ENCODE measurements at places on chromosomes 5 and 9.

- DNase-seq: no peak
Observed at GRCh38 chr9:12818431-12819000, 43.7 kb downstream of the LURAP1L start.

DNA sequence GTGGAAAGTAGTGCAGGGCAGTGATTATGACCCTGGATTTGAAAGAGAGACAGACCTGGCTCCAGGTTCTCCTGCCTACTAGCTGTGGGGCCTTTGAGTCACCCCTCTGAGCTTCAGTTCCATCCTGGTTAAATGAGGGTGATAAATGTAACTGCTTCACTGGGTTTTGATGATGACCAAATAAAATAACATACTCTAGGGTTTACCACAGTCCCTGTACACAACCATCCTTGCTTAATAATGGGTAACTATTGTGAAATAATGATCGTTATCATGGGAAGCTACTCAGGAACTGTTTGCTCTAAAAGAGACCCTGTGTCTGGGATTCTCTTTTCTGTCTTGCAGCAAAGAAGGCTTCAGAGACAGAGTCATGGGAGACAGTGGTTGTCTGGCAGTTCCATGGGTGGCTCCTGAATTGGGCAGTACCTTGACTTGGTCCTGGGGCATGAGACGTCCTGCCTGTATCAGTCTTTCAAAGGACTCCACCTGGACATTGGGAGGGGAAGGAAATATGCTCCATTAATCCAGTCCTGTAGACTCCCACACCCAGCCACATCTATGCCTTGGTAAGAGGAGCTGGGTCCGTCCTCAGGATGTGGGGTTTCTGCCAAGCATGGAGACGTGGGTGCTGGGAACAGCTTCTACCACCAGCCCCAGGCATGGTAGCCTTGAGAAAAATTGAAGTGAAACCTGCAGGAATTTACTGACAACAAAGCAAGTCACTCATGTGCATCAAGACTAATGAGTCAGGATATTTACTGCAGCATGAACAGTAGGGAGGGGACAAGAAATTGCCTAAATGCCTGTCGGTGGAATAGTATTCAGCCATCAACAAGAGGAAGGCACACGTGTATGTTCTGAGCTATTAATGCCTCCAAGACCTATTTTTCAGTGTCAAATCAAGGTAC lies 23.4 kb downstream of the AKNA start:
- DNase-seq: no peak

DNA sequence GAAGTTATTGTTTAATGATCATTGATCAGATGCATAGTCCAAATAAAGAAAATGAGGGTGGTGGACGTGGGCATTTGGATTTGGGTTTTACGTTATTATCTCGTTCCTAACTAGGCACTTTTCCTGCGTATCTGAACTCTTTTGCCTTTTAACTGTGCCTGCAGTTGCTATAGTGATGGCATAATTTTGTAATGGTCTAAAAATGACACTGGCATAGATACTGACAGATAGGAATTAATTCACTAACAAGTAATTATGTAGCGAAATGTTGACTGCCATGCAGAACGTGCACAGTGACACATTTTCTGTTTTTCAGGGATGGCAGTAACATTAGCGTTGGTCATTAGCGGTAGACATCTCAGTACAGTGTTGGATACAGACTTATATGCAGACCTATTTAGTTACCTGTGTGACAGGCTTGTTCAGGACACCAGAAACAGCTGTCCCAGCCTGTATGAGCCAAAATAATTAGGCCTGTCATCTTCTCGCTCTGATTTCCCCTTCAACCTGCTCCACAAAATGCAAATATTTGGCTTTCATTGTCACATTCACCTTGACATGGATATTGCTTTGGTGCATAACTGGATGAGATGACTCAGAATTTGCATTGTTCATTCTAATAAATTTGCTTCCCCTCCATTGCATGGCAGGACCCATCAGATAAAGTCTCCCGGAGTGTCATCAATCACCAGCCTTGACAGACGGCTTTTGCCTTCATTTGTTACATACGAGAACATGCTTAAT lies 413.3 kb upstream of the IRX1 start:
- DNase-seq: no peak

- no peak for DNase-seq
Observed at GRCh38 chr5:5932824-5933223, 445.5 kb downstream of the MED10 start.

DNA sequence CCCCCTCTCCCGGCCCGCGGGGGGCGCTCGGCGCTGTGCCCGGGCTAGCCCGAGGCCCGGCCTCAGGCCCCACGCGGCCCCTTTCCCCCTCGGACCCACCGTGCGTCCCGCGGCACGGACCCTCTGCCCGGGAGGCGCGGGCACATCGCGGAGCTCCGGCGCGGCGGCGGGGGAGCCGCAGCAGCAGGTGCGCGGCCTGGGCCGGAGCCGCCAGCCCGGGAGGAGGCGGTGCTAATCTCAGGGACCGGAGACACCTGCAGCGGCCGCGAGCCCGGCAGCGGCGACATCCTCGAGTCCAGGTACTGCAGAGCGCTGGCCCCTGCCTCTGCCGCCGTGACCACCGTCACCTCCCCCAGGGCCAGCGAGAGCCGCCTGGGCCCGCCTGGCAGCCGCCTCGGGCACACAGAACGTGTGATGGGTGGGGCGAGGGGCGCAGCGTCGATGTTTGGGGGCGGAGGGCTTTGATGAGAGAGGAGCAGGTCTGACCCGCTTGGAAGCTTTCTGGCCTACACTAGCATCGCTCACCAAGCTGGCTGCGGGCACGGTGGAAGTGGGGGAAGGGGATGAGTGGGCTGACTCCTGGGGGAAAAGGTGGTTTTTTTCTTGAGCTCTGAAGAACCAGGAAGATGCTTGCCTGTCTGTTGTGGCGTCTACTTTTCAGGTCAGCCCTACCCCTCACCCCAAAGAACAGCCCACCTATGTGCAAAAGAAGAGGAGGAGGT lies 524 bp downstream of the CYFIP2 start:
- DNase-seq: no peak

- no peak for DNase-seq
Observed at GRCh38 chr9:84000186-84000585, 19.6 kb downstream of the RMI1 start.

DNA sequence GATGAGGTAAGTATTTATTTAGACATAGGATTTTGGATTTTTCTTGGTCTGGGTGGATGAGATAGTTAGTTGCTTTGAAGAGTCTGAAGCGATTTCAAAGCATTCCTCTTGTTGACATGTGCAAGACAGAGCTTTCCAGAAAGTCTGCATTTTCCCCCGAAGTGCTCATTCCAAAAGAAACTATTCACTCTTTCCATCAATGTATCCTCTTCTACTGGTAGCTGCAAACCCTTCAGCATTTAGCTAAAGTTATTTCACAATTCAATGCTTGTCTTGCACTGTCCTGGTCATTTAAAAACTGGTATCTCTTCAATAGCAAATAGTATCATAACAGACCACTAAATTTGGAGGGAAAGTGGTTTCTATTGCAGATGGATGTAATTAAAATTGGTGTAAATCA lies 13.0 kb downstream of the NREP start:
- no peak for DNase-seq

DNA sequence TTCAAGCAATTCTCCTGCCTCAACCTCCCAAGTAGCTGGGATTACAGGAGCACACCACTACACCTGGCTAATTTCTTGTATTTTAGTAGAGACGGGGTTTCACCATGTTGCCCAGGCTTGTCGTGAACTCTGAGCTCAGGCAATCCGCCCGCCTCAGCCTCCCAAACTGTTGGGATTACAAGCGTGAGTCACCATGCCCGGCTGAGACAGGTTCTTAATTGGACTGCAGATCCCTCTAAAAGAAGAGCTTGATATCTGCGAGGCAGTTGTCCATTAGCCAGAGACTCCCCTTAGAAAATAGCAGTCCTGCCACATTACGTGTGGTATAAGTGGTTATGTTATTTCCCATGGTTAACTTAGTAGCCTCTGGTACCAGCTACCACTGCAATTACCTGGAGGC lies 46.6 kb upstream of the NPR3 start:
- DNase-seq: no peak

DNA sequence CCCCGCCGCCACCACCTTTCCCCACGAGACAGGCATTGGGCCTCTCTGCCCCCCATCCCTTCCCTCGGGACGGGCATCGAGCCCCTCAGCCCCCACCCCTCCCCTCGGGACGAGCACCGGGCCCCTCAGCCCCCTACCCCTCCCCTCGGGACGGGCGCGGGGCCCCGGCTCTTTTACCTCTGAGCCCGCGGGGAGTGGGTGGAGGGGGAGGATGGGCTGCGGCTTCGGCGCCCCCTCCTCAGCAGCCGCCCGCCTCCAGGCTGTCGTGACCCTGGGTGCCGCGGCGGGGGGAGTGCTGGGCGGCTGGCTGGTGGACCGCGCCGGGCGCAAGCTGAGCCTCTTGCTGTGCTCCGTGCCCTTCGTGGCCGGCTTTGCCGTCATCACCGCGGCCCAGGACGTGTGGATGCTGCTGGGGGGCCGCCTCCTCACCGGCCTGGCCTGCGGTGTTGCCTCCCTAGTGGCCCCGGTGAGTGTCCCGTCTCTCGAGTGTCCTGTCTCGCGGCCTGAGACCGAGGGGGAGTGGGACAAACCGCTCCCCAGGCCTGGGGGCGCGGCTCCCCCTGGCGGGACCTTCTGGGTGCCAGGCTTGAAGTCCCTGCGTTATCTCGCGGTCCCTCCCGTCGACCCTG lies 791 bp downstream of the SLC2A8 start:
- DNase-seq: no peak

GRCh38 chr9:30039712-30040111 lies 2344.7 kb upstream of the ACO1 start:
- DNase-seq: no peak

GRCh38 chr9:106878081-106878837 lies 15.3 kb downstream of the ZNF462 start:
- no peak for DNase-seq

GRCh38 chr5:3740546-3741373 lies 145.1 kb downstream of the IRX1 start:
- DNase-seq: no peak

DNA sequence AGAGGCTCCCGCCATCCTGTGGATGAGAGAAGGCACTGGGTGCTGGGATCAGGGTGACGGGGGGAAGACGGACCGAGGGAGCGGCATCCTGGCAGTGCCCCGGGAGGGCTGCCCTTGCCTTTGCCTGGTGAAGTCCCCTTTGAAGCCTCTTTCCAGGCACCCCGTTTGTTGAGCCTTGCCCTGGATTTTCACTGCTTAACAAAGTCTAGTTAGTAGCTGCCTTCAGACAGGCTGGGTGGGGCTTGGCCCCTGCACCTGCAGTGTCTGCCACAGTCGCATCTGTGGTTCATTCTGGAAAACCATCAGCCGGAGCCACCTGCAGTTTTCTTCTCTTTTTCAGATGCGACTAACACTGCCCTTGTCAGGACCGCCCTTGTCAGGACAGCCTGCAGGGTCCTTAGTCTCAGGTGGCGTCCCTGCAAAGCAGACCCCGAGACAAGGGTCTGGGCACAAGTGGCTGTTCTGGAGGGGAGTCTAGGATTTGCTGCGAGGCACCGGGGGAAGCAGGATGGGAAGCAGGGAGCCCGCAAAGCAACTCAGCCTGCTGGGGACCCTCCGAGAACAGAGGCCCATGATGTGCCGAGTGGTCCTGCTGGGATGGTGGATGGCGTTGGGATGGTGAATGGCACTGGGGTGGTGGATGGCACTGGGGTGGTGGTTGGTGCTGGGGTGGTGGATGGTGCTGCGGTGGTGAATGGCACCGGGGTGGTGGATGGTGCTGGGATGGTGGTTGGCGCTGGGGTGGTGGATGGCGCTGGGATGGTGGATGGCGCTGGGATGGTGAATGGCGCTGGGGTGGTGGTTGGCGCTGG lies 147.9 kb upstream of the COL5A1 start:
- no peak for DNase-seq

DNA sequence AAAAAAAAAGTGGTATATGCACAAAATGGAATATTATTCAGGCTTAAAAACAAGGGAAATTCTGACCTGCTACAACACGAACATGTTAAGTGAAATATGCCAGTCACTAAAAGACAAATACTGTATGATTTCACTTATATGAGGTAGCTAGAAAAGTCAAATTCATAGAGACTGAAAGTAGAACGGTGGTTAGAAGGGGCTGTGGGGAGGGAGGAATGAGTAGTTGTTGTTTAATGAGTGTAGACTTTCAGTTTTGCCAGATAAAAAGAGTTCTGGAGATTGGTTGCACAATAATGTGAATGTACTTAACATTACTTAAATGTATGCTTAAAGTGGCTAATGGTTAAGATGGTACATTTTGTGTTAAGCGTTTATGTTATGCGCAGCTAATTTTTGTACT lies 79.5 kb upstream of the IL12B start:
- DNase-seq: peak; percentile 39

GRCh38 chr5:134374232-134374631 lies 2.9 kb downstream of the UBE2B start:
- DNase-seq: no peak

GRCh38 chr9:104386425-104387069 lies 117.5 kb upstream of the OR13F1 start:
- no peak for DNase-seq

GRCh38 chr9:85715587-85715986 lies 26.2 kb downstream of the AGTPBP1 start:
- DNase-seq: no peak

- DNase-seq: no peak
Observed at GRCh38 chr9:112860451-112860850, 30.2 kb downstream of the SLC46A2 start.

GRCh38 chr5:122680623-122681350 lies 94.1 kb upstream of the SNX2 start:
- no peak for DNase-seq

DNA sequence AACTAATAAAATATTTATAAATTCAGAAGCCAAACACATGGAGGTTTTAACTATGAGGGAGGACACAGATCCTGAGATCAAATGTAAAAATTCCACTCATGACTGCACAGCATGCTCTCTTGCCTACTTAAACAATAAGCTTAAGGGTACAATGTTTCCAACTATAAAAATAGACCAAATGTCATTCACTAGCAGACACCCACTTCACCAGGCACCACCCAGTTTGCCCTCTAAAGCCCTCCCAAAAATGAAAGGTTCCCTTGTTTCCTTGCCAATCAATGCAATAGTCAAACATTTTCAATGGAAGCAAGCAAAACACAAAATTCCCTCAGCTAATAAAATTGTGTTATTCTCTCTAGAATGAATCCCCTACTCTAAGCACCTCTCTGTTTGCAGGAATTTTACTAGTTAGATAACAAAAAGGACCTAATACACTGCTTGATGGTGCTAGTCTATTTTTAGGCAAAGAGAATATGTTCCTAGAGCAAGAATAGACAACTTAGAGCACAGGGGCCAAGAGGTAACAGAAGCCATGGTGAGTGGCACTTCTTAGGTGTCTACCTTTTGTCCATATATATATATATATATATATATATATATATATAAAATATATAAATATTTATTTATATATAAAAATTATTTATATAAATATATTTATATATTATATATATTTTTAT lies 135.3 kb downstream of the HOMER1 start:
- no peak for DNase-seq

GRCh38 chr5:31064215-31064614 lies 129.3 kb upstream of the CDH6 start:
- DNase-seq: no peak

GRCh38 chr9:77598524-77598923 lies 49.6 kb downstream of the GNA14 start:
- no peak for DNase-seq

DNA sequence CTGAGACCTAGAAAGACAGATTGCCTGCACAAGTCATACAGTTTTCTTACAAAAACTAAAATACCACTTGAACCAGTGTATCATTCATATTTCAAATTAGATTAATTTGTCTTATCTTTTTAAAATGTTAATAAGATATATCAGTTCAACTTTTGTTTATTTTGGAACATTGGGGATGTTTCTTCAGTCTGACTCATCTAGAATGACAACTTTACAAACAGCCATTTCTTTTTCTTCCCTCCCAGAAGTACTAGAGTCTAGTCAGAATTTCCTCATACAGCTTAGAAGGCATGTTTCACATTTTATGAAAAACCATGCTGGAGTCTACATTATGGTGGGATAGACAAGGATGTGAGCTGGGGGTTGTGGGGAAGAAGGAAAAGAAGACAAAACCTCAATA lies 262.5 kb downstream of the NFIB start:
- no peak for DNase-seq
